ENCODE measurements at places on chromosomes 4 and X.
A peak's percentile ranks its signal among the peaks of the same experiment; 100 is the strongest.

GRCh38 chr4:19177616-19178015, 1074.1 kb upstream of the SLIT2 start:
- no peak overlapping the region for H3K27ac ChIP-seq
- no peaks in the 10 kb centered on the region for H3K36me3 ChIP-seq
- no peak overlapping the region for H3K4me3 ChIP-seq
- no peaks in the 10 kb centered on the region for H3K27me3 ChIP-seq
- no peak for ATAC-seq
- H3K4me1 ChIP-seq, result no peaks in the 10 kb centered on the region

DNA sequence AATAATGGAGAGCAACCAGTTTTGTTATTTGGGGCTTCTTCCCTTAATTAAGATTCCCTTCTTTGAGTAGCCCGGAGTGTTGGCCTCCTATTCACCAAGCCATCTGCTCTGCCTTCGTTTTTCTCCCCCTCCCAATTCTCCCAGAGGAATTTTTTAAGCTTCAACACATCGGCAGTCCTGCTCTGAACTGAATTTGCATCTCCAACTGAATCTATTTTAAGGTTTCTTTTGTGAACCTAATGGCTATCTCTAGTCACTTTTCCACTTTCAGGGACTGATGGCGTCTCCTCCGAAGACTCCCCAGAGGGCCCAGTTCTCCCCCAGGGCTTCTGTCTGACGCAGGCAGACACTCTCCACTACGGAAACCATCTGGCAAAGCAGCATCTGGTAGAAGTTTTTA, 280.2 kb downstream of the ADGRA3 start:
- no peaks in the 10 kb centered on the region for H3K36me3 ChIP-seq
- no peaks in the 10 kb centered on the region for H3K27me3 ChIP-seq
- no peak for ATAC-seq
- no peaks in the 10 kb centered on the region for H3K4me1 ChIP-seq
- no peak overlapping the region for H3K4me3 ChIP-seq

GRCh38 chr4:71526637-71527406, 188.0 kb downstream of the SLC4A4 start:
- no peak for ATAC-seq
- H3K4me3 ChIP-seq, result no peak overlapping the region
- no peaks in the 10 kb centered on the region for H3K4me1 ChIP-seq
- no peaks in the 10 kb centered on the region for H3K36me3 ChIP-seq

- no peak overlapping the region for H3K27ac ChIP-seq
- no peaks in the 10 kb centered on the region for H3K36me3 ChIP-seq
Measured at GRCh38 chrX:46398126-46398525, 147.1 kb downstream of the ZNF674 start.

DNA sequence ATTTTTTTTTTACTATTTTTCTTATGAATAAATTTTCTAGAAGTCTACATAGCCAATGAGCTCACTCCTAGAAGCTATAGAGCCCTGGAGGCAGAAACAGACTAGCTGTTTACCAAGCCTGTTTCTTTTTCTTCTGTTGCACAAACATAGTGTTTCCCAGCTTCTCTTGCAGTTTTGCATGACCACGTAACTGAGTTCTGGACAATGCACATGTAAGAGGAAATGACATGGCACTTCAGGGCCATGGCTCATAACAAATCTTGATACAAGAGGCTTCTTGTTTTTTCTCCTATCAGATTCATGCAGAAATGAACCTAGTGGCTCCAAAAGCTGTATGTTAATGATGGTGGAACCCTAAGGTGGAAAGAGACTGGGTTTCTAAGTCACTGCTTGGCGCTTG, 127.4 kb downstream of the ZNF330 start:
- H3K4me1 ChIP-seq, result peaks cover 20% of the 10 kb centered on the region
- peaks cover 9% of the 10 kb centered on the region for H3K27me3 ChIP-seq
- H3K27ac ChIP-seq, result no peak overlapping the region
- H3K36me3 ChIP-seq, result no peaks in the 10 kb centered on the region

DNA sequence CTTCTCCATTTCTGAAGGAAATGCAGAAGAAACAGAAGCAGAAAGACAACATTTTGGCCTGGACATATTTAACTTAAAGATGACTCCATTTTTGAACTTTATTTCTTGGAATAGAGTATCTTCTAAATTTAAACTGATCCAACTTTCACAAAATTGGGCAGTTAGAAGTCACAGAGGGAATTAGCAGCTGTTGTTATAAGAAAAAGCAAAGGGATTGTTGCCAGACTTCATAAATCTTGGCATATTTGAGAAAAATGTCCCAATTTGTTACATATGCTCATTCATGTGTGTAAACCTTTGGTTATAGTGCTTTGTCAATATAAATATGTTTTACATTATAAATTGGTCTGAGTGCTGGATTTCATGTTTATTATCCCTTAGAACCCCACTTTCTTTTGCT, 3.4 kb downstream of the GLUD2 start:
- no peak overlapping the region for H3K4me3 ChIP-seq
- ATAC-seq, result no peak
- peaks cover 18% of the 10 kb centered on the region for H3K27me3 ChIP-seq
- H3K36me3 ChIP-seq, result no peaks in the 10 kb centered on the region
- H3K4me1 ChIP-seq, result no peaks in the 10 kb centered on the region

GRCh38 chrX:11704725-11705495, 39.2 kb upstream of the ARHGAP6 start:
- no peak for ATAC-seq
- H3K27ac ChIP-seq, result no peak overlapping the region
- H3K4me1 ChIP-seq, result no peaks in the 10 kb centered on the region
- H3K4me3 ChIP-seq, result no peak overlapping the region

- peaks cover 44% of the 10 kb centered on the region for H3K27me3 ChIP-seq
- ATAC-seq, result no peak
- no peaks in the 10 kb centered on the region for H3K4me1 ChIP-seq
- H3K27ac ChIP-seq, result no peak overlapping the region
Measured at GRCh38 chr4:121877041-121877773, 6.9 kb upstream of the BBS7 start.

- no peak for ATAC-seq
- H3K36me3 ChIP-seq, result no peaks in the 10 kb centered on the region
- H3K4me1 ChIP-seq, result no peaks in the 10 kb centered on the region
- H3K27me3 ChIP-seq, result peaks cover 23% of the 10 kb centered on the region
- H3K4me3 ChIP-seq, result no peak overlapping the region
- H3K27ac ChIP-seq, result no peak overlapping the region
Measured at GRCh38 chr4:15942283-15942682, 3.7 kb upstream of the FGFBP1 start.

GRCh38 chr4:141132709-141133145, 542 bp downstream of the RNF150 start:
- no peak overlapping the region for H3K27ac ChIP-seq
- peaks cover 84% of the 10 kb centered on the region for H3K27me3 ChIP-seq
- H3K4me1 ChIP-seq, result peaks cover 10% of the 10 kb centered on the region
- H3K4me3 ChIP-seq, result peak overlapping the region; percentile 84

- no peaks in the 10 kb centered on the region for H3K4me1 ChIP-seq
- no peaks in the 10 kb centered on the region for H3K36me3 ChIP-seq
- H3K27ac ChIP-seq, result no peak overlapping the region
- no peak overlapping the region for H3K4me3 ChIP-seq
Measured at GRCh38 chr4:113106108-113106507, 56.7 kb downstream of the ANK2 start.

GRCh38 chr4:11179796-11180195, 248.9 kb downstream of the HS3ST1 start:
- no peaks in the 10 kb centered on the region for H3K36me3 ChIP-seq
- H3K27ac ChIP-seq, result no peak overlapping the region
- H3K27me3 ChIP-seq, result no peaks in the 10 kb centered on the region
- ATAC-seq, result no peak

- H3K36me3 ChIP-seq, result no peaks in the 10 kb centered on the region
- H3K27me3 ChIP-seq, result no peaks in the 10 kb centered on the region
- no peak overlapping the region for H3K27ac ChIP-seq
- no peak overlapping the region for H3K4me3 ChIP-seq
- no peaks in the 10 kb centered on the region for H3K4me1 ChIP-seq
Measured at GRCh38 chr4:130056286-130056685, 960.3 kb downstream of the C4orf33 start.

GRCh38 chr4:107619731-107620130, 100.3 kb downstream of the PAPSS1 start:
- H3K4me1 ChIP-seq, result no peaks in the 10 kb centered on the region
- peaks cover 73% of the 10 kb centered on the region for H3K36me3 ChIP-seq
- H3K27me3 ChIP-seq, result no peaks in the 10 kb centered on the region
- no peak overlapping the region for H3K27ac ChIP-seq
- no peak overlapping the region for H3K4me3 ChIP-seq
- no peak for ATAC-seq

DNA sequence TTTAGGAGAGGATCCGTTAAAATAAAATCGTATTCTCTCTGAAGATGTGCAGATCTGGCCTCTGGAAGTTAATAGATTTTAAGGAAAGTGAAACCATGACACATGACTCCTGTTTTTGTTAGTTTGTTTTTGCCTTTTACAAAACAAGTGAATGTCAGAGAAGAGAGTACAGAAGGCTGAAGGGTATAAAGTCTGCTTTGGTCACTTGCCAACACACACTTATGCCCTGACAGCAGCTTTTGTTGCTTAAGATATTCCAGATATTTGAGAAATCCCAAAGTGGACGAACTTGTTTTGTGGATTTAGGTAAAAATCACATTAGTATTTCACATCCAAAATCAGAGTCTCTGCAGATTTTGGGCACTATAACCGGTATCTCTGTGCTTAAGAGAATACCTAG, 192.4 kb upstream of the RASGEF1B start:
- H3K27ac ChIP-seq, result no peak overlapping the region
- no peak for ATAC-seq
- H3K4me1 ChIP-seq, result no peaks in the 10 kb centered on the region
- H3K27me3 ChIP-seq, result no peaks in the 10 kb centered on the region
- no peaks in the 10 kb centered on the region for H3K36me3 ChIP-seq
- H3K4me3 ChIP-seq, result no peak overlapping the region

GRCh38 chr4:155232432-155232831, 24.0 kb downstream of the NPY2R start:
- H3K27me3 ChIP-seq, result no peaks in the 10 kb centered on the region
- no peak overlapping the region for H3K4me3 ChIP-seq
- H3K27ac ChIP-seq, result no peak overlapping the region
- no peaks in the 10 kb centered on the region for H3K36me3 ChIP-seq
- H3K4me1 ChIP-seq, result no peaks in the 10 kb centered on the region
- no peak for ATAC-seq

DNA sequence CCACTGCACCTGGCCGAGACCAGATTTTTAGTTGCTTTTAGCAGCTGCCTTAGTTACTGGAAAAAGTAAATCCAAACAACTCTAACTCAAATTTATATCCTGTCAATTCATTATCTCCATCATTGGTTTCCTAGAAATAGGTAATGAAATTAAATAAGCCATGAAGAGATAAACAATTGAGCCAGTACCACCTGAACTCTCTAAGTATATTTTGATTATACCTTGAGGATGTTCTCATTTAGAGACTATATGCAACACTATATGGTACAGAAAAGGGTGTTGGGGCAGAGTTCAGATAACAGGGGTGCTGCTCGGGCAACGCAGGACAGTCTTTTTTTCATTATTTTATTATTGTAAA, 35.0 kb downstream of the SAT1 start:
- H3K36me3 ChIP-seq, result no peaks in the 10 kb centered on the region
- no peak overlapping the region for H3K4me3 ChIP-seq
- no peak for ATAC-seq
- no peaks in the 10 kb centered on the region for H3K27me3 ChIP-seq
- peak overlapping the region; percentile 73 for H3K27ac ChIP-seq
- H3K4me1 ChIP-seq, result peaks cover 9% of the 10 kb centered on the region

DNA sequence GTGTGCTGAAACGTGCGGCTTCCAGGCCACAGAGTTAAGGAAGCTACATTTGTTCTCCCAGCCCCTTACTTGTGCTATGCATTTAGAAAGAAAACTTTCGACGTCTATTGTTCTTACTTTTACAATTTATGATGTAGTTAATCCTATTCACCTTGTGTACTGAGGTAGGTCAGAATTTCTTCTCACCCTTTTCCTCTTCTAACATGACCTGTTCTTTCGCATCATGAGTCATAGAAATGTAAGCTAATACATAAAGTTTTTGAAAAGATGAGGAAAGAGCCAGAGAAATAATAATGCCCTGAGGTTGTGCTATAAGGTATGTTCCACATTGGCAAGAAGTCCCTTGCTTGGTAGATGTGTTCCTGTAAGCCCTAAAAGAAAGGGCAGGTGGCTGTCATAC, 298.3 kb downstream of the TRIML1 start:
- no peaks in the 10 kb centered on the region for H3K27me3 ChIP-seq
- H3K36me3 ChIP-seq, result no peaks in the 10 kb centered on the region
- ATAC-seq, result no peak

DNA sequence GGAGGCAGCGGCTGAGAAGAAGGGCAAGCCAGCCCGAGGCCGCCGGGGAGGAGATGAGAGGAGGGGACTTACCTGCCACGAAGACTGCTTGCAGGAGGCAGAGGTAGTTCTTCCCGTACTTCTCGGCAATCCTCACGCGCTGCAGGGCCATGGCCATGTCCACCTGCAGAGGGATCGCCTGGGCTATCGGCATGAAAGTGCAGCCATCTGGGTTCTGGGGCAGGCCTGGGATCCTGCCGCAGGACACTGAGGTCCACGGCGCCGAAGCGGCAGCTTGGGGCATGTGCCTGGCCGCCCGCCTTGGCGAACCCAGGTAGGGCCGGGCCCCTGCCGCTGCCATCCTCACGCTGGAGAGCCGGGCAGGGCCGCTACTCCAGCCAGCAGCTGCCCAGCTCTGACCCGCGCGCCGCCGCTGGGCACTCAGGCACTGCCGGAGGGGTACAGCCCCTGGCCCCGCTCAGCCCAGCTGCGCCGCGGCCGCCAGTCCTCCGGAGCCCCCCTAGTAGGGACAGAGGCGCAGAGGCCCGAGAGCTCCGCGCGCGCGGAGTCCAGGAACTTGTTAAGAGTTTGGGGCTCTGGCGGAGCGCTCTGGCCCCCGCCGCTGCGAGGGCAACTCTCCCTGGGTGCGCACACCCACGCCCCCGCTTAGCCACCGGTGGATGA, 16.0 kb downstream of the MCF2 start:
- H3K27ac ChIP-seq, result no peak overlapping the region
- peaks cover 27% of the 10 kb centered on the region for H3K27me3 ChIP-seq
- no peak for ATAC-seq
- H3K36me3 ChIP-seq, result peaks cover 3% of the 10 kb centered on the region
- H3K4me3 ChIP-seq, result no peak overlapping the region
- H3K4me1 ChIP-seq, result peaks cover 6% of the 10 kb centered on the region

GRCh38 chrX:38233891-38234667, 13.4 kb upstream of the SRPX start:
- no peak for ATAC-seq
- no peak overlapping the region for H3K4me3 ChIP-seq
- H3K4me1 ChIP-seq, result no peaks in the 10 kb centered on the region
- H3K36me3 ChIP-seq, result no peaks in the 10 kb centered on the region
